ENCODE measurements at places on chromosomes 1 and 21.

DNA sequence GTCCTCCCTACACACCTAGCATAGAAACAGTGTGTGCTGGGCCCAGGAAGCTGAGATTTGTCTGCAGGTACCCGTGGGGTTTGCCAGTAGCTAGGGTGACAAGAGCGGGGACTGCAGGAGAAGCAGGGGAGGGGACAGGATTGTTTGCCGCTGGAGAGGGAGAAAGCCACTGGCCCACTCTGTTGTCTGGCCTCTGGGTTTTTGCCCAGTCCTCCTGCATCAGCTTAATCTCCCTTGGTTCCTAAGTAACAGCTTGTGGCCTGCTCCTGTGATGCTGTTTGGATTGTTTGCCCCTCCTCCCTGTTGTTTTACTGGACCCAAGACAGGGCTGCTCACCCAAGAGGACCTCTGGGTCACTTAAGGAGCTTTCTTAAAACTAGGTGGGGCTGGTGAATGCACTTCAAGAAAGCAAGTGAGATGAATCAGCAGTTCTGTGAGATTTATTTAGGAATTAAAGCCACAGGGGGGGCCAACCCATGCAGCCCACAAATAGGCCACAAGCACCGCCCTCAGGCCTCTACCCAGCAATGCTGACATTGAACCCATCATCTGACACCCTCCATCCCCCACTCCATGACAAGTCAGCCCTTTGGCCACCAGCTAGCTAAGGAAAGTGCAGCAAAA is 142.8 kb downstream of the ZZZ3 start:
- DNase-seq, result peak; percentile 69

GRCh38 chr1:12180315-12180714 is 13.5 kb downstream of the TNFRSF1B start:
- no peak for DNase-seq

GRCh38 chr1:92964998-92965397 is 3.7 kb upstream of the DIPK1A start:
- peak; percentile 35 for DNase-seq

GRCh38 chr1:19768353-19769210 is 31.1 kb downstream of the TMCO4 start:
- no peak for DNase-seq

- no peak for DNase-seq
Observed at GRCh38 chr21:31354604-31355443, 10.8 kb upstream of the TIAM1 start.

GRCh38 chr1:183993132-183993531 is 44.4 kb downstream of the COLGALT2 start:
- DNase-seq, result no peak

DNA sequence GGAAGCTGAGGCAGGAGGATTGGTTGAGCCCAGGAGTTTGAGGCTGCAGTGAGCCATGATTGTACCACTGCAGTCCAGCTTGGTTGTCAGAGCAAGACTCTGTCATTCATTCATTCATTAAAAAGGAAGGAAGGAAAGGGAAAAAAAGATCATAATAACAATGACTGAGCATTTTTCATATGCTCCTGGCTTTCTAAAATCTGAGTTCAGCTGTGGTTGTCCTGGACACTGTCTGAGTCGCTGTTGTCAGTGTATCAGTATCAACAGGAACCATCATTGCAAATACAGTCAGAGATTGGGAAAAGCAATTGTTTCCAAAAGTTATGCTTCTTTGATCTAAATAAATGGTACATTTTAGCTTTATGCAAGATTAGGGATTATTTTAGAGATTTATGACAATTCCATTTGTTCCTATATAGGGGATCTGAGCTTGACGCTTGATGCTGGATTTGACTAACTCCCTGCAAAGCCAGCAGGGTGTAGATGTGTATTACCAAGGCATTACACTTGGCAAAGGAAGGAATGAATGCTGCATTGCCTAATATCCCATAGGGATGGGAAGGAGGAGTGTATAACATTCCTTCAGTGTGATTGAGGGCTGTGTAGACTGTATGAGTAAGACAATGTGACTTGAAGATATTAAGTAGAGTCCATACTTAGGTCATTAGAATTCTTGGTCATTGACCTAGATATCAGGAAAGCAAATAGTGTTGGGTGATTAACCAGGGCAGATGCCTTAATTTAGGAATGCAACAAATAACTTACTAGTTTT is 100.2 kb downstream of the DISP1 start:
- no peak for DNase-seq

DNA sequence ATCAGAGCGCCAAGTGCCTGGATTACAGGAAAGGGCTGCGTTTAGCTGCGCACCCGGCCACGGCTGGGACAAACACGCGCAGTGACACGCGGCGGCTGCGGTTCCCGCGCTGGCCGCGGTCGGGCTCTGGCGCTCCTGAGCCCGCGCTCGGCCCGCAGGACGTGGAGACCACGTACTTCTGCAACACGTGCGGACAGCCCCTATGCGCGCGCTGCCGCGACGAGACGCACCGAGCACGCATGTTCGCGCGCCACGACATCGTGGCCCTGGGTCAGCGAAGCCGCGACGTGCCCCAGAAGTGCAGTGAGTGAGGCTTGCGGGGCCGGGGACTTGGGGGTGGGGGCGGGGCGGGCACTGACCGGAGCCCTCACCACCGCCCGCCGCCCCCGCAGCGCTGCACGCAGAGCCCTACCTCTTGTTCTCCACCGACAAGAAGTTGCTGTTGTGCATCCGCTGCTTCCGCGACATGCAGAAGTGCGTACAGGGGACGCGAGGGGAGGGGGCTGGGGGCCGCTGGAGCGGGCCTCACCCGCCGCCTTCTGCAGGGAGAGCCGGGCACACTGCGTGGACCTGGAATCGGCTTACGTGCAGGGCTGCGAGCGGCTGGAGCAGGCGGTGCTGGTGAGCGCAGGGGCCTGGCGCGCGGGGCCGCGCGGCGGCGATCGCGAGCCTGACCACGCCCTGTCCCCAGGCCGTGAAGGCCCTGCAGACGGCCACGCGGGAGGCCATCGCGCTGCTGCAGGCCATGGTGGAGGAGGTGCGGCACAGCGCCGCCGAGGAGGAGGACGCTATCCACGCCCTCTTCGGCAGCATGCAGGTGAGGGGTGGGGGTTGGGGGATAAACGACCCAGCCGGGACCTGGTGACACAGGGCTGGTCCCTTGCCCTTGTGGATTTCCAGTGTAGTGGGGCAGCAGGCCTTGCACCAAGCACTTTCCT is 3.1 kb downstream of the RNF207 start:
- DNase-seq, result peak; percentile 80

DNA sequence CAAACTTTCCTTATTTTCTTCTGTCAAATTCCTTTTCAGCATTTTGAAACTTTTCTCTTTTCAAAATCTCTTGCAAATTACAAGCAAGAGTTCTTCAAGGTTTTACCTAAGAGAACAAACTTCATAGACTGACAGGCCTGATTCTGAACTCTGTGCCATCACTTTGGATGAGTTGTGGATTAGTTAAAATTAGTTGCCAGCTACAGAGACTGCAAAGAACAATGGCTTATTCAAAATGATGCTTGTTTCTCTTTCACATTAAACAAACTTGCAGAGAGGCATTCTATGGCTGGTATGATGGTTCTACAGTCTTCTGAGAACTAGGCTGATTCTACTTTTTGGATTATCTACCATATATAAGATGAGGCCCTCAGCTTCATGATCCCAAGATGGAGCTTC is 3.8 kb downstream of the LRRC8B start:
- no peak for DNase-seq

GRCh38 chr1:156584813-156585212 is 5.3 kb downstream of the TTC24 start:
- DNase-seq, result peak; percentile 55

DNA sequence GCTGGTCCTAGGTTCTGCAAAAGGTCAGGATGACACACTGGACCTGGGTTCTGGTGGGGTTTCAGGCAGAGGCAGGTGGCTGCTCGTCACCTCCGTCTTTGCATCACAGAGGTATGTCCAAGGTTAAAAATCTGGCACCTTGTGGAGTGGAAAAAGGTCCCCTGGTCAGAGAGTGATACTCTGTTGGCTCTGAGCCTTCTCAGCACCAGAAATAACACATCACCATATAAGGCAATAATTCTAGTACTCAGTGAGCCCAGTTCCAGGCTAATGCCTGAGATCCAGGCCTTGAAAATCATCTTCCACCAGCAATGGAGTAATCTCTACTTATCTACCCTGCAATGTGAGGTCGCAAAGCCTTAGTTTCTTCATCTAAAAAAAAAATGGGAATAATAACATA is 127.3 kb upstream of the C8B start:
- DNase-seq, result no peak

DNA sequence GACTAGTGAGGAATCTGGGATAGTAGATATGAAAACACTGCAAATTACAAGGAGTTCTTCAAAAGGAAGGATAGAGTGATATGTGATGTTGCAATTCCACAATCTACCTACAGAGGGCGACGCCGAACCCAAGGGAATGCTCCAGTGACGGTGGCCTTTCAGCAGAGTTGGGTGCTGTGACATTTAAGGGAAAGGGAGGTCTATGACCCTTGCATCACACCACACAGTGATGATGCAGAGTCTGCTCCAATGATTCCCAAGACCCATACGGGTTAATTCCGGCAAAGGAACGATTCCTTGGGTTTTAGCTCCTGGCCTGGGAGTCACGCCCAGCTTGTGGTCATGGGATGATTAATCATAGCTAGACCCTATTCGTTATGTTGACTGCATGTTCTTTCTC is 123.0 kb upstream of the IGSF21 start:
- DNase-seq, result peak; percentile 24

DNA sequence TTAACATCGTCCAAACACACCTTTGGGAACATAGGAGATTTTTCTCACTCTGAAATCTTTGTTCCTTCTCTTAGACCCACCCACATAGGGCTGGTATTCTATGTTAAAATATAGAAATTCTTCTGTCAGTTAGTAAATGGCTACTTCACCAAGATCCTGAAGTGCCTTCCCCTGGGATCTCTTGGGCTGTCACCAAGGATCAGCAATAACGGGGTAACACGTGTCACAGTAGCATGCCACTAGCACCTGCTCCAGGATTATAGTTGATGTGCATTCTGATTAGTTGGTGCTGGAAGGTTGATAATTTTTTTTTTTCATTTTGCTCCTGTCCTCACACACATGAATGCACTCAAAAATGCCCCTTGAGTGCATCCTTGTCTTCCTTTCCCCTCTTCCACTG is 298.7 kb downstream of the NTNG1 start:
- DNase-seq, result no peak

DNA sequence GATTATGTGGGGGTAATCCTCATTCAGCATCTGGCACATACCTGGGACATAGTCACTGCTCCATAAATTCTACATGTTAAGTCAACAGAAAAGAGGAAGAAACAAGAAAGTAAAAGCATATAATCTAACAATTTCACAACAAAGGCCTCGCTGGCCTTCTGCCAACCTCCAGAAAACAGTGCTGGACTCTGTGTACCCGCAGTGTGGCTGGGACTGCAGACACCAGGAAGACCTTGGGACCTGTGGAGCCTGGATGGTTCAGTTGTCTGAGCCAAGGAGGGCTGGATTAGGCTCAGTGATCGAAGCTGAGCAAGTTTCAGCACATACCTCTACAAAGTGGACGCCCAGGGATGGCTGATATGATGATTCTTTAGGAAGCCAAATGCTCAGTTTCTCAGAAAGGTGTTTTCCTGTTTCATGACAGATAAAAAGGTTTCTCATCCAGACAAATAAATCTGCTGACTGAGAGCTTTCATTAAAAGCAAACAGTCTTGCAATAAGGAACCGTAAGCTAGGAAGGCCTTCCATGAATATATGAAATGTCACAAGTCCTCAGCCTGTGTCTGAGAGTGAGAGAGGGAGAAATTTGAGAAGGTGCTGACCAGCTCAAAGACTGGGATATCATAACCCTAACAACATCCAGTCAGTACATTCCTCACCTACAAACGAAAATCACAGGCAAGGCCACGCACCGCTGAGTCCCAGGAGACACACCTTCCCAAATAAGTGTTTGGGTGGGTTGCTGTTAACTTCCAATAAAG is 48.4 kb downstream of the CAPZB start:
- DNase-seq, result no peak

DNA sequence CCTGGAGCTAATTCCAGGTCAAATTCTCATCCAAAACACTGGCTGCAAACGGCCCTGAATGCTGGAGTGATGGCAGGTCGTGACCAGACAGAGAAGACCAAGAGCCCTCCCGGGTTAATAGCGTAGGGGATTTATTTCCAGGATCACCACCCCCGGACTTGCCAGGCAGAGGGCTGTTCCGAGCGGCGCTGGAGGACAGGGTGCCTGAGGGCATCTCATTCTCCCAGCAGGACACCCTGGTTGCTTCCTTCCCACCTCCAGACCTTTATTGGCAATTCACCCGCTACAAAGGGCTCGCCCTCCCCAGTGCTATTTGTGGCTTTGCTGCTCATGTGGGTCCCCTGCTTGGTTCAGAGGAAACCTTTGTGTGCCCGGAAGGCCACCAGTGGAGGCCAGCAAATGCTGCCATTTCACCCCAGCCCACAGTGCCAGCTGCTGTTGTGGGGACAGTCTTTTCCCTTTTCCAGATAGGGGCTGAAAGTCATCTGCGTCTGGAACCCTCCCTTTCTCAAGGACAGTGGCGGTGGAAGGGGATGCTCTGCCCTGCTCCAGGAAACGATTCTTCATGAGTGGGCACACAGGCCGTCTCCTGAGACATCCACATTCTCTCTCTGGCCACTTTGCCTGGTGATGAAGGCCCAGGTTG is 19.0 kb upstream of the C1orf174 start:
- no peak for DNase-seq

GRCh38 chr1:69459244-69459643 is 108.5 kb upstream of the LRRC7 start:
- DNase-seq, result no peak

DNA sequence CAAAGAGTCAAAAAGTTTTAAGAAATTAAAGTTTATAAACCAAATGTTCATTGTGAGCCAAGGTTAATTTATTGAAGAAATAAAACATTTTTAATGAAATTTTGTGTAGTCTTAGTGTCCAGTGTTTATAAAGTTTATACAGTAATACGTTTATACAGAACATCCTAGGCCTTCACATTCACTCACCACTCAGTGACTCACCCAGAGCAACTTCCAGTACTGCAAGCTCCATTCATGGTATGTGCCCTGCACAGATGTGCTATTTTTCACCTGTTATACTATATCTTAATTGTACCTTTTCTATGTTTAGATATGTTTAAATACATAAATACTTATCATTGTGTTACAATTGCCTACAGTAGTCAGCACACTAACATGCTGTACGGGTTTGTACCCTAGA is 33.6 kb downstream of the TYW3 start:
- no peak for DNase-seq

GRCh38 chr21:42648606-42649005 is 4.8 kb upstream of the PDE9A start:
- DNase-seq, result no peak

GRCh38 chr1:168636200-168636599 is 59.8 kb downstream of the XCL1 start:
- peak; percentile 2 for DNase-seq

- no peak for DNase-seq
Observed at GRCh38 chr1:100528871-100529270, 9.1 kb upstream of the GPR88 start.

DNA sequence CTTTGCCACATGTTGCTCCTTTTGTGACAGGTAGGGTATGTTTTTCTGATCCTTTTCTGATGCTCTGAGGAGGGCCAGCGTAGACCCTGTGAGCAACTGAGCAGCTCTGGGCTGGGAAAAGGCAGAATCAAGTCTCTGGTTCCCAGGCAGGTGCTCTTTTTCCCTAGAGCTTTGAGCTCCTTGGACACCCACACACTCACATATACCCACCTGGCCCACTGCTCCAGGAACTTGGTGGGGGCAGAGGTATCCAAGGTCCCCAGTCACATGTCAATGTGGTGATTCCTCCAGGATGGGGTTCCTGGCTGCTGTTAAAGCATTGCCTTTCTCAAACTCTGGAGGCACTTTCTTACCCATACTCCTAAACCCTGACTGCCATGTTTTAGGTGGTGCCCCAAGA is 5.4 kb downstream of the CD2 start:
- no peak for DNase-seq

GRCh38 chr1:59915516-59915915 is 11.1 kb downstream of the CYP2J2 start:
- no peak for DNase-seq

Data from NCI-H510A treated with DMSO at 0.1 percent for 48 hours (cell line).